ENCODE measurements at places on chromosomes 3 and 15.
A peak's percentile ranks its signal among the peaks of the same experiment; 100 is the strongest.

GRCh38 chr15:68829068-68829467, 8.4 kb upstream of the ANP32A start:
- peak; percentile 22 for DNase-seq

- no peak for DNase-seq
Observed at GRCh38 chr3:150385296-150386242, 22.5 kb upstream of the TSC22D2 start.

DNA sequence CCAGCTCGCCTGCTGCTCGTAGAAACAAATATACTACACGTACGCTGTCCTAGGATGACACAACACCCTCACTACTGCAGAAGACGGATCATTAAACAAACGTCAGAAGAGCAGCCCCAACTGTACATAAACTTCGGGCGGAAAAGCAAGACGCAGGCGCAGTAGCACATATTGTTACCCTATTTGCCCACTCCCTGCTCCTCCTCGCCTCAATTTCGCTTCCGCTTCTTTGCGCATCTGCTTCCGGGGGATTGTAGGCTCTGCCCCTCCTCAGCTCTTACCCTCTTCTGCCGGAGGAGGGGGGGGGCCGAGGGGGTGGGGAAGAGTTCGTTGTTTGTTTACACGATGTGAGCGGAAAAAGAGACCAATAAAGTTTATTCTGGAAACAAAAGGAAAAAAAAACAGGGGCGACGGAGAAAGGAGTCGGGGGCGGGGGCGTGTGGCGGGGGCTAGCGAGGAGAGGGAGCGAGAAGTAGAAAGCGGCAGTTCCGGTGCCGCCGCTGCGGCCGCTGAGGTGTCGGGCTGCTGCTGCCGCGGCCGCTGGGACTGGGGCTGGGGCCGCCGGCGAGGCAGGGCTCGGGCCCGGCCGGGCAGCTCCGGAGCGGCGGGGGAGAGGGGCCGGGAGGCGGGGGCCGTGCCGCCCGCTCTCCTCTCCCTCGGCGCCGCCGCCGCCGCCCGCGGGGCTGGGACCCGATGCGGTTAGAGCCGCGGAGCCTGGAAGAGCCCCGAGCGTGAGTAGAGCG, at the start of gene PIK3CA:
PIK3CA (plus strand) TSS at position 485 of the 743 bp plus-strand sequence. CDS start 50,469 bp downstream, outside the sequence.
- peak; percentile 99 for DNase-seq

DNA sequence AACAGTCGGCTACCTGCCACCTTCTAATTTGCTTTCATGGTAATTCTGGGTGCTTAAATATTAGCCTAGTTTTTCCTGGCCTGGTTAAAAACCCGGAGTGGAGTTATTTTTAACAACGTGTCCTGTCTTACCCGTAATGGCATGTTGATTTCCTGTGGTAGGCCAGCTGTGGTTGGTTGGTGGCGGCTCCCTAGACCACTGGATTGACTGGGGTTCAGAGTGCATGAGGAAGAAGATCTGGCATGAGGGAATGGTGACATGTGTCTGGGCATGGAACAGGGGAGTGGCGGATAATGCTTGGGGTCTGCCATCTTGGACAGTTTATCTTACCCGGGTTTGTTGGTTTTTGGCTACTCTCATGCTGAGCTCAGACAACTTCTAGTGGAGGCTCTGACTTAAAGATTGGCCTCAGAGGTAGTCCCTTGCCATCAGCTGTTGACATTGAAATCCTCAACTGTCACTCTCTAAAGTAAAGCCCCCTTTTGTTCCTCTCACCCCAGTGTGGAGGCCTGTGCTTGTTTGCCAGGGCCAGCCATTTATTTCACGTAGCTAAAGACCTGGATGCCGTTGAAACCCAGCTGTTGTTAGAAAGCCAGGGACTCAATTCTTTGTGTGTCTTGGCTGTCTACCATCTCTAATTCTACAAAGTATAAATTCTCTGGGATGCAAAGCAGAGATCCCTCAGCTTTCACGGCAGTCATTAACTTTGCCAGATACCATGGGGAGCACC, 81.6 kb downstream of the DNASE1L3 start:
- no peak for DNase-seq

- no peak for DNase-seq
Observed at GRCh38 chr3:182523836-182524235, 269.5 kb upstream of the ATP11B start.

GRCh38 chr3:112925969-112926368, 48.9 kb downstream of the CD200R1 start:
- DNase-seq, result no peak

DNA sequence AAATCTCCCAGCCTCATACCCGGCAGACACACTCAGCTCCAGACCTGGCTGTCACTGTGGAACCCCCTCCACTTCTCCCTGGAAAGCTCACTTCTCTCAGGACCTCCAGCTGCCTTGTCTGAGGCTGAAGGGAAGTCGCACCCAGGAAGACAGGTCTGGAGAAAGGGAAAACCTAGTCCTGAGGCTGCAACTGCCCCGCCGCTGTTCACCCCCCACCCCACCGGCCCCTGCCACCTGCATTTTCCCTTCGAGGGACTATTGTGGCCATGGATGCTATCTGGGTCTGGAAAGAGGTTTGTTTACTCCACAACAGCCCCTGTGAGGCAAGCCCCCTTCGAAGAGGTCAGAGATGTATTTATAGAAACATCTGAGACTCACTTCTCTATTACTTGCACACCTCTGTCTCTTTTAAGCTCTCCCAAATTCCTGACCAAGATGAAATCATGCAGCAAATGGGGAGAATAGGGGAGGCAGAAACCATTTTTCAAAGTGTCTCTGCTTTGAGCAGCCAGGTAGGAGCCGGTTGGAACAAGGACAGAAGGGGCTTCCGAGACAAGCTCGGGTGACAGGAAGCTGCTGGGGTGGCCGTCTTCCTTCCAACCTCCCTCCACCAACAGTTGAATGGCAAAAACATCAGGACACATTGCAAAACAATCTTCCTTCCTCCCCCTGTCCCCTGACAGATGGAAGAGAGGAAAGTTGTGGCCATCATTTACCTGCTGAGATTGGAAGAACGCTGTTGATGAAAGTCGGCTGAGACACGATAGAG, 518 bp downstream of the COLQ start:
- no peak for DNase-seq

- DNase-seq, result no peak
Observed at GRCh38 chr3:161043336-161044035, 61.7 kb downstream of the B3GALNT1 start.

DNA sequence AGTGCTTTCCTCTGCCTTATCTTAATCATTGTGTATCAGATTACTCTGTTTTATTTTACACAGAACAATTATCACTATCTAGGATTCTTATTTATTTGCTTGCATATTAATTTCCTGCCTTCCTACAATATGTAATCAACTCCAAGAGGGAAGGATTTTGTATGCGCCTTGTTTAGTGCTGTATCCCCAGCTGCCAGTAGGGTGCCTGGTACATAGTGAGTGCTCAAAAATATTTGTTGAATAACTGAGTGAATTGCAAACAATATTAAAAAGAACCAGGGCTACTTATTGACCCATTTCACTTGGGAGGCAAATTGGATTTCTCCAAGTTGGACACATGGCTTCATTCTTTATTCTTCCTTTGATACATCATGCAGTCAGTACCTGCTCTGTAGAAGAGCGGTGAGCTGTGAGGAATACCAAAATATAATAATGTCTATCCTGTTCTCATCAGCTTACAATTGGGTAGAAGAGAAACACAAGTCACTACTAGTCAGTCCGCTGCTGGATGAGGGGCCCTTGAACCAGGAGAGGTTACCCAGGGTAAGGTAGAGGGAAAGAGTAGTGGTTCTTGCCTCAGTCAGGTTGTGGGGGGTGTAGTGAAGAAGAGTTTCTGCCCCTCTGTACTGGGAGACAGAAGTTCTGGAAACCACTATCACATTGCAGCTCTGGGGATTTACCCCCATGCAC, 233.9 kb upstream of the ZBTB20 start:
- no peak for DNase-seq

GRCh38 chr3:36833160-36833814, 68.9 kb upstream of the DCLK3 start:
- no peak for DNase-seq
